ENCODE measurements at places on chromosomes 16 and 17.
A peak's percentile ranks its signal among the peaks of the same experiment; 100 is the strongest.

GRCh38 chr17:17892731-17893130 is 55.9 kb upstream of the SREBF1 start:
- no peak for DNase-seq

DNA sequence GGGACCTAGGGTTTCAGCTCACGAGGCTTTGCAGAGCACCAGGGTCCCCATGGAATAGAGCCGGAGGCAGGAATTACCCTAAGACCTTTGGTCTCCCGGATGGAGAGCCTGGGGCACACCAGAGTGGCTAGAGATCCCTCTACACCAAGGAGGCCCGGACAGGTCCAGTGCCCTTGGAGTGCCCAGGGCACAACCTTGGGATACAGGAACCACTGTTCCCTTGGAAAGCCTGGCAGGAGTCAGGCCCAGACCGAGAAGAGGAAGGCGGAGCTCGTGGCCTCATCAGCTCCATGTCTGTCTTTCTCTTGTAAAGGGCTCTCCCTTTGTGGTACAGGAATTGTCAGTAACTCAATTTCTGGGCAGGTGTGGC is 3.8 kb upstream of the DBNDD1 start:
- no peak for DNase-seq

- DNase-seq = peak; percentile 66
These were observed 17.9 kb downstream of the UTP4 start for GRCh38 chr16:69150146-69150865.

- no peak for DNase-seq
These were observed 18.3 kb downstream of the RARA start for GRCh38 chr17:40327244-40327729.

DNA sequence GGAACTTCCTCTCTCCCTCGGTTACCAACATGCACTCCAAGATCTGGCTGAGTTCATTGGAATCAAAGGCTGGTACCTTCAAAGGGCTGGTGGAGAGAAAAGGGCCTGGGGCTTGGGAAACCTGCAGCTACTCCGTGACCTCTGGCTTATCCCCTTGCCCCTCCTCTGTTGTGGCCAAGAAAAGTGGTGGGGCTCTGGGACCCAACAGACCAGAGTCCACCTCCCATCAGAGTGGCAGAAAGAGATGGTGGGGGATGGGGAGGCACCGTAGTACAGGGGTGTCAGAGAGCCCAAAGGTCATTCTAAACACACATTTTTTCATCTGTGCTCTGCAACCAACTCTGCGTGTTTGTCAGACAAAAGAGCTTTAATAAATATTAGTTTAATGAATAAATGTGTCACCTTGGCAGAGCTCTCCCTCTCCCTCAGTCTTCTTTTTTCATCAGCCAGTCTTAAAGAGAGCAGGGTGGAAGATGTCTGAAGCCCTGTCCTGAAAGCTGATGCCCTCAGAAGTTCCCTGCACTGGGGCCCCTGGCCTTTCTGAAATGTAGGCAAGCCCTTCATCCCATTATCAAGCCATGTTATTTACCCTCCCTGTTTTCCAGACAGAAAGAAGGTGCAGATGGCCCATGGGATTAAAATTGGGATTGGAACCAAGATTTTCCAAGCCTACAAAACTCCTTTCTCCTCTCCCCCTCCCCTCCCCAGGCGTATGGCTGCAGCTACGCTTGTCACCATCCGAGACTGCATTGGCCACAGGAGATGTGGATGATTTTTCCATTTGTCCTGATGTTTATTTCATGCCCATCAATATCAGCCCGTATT is 227.3 kb downstream of the CCDC182 start:
- no peak for DNase-seq

DNA sequence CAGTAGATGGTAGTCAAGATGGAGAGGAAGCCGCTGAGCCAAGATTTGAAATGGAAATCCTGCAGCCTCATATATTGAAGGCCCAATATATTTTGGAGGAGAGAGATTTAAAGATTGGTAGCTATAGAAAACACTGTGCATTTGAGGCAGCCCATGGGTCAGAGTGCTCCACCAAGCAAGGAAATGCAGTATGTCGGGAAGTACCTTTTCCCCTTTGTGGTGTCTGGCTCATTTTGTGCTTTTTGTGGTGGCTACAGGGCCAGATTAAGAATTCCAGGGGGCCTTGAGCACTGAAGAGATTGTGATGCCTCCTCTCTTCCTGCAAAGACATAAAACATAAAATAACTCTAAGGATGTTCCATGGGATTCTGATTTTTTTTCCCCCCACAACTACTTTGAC is 39.6 kb downstream of the CDRT15 start:
- DNase-seq = no peak

GRCh38 chr16:47904691-47905090 is 251.1 kb downstream of the ABCC12 start:
- DNase-seq = no peak

GRCh38 chr17:72527789-72528188 is 407.0 kb downstream of the SOX9 start:
- DNase-seq = no peak

DNA sequence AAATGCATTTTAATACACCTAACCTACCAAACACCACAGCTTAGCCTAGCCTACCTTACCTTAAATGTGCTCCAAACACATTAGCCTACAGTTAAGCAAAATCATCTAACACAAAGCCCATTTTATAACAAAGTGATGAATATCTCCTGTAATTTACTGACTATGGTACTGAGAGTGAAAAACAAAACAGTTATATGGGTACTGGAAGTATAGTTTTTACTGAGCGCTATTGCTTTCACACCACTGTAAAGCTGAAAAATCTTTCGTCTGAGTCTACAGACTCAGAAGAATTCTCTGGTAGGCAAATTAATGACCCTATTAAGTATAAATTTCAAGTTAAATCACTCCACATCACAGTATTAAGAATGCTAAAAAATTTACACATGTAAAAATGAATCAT is 3.5 kb downstream of the GRB2 start:
- no peak for DNase-seq

DNA sequence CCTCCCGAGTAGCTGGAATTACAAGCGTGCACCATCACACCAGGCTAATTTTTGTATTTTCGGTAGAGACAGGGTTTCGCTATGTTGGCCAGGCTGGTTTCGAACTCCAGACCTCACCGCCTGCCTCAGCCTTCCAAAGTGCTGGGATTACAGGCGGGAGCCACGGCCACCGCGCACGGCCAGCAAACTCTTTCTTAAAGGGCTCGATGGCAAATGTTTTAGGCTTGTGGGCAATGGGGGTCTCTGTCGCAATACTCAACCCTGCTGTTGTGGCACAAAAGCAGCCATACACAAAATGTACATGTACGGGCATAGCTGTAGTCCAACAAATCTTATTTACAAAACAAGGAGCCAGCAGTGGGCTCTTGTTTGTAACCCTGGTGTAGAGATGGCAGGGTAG is 18.4 kb downstream of the PARN start:
- DNase-seq = no peak

GRCh38 chr16:52529226-52529625 is 17.7 kb downstream of the TOX3 start:
- no peak for DNase-seq

GRCh38 chr17:992933-993332 is 4.0 kb upstream of the TIMM22 start:
- DNase-seq = no peak

DNA sequence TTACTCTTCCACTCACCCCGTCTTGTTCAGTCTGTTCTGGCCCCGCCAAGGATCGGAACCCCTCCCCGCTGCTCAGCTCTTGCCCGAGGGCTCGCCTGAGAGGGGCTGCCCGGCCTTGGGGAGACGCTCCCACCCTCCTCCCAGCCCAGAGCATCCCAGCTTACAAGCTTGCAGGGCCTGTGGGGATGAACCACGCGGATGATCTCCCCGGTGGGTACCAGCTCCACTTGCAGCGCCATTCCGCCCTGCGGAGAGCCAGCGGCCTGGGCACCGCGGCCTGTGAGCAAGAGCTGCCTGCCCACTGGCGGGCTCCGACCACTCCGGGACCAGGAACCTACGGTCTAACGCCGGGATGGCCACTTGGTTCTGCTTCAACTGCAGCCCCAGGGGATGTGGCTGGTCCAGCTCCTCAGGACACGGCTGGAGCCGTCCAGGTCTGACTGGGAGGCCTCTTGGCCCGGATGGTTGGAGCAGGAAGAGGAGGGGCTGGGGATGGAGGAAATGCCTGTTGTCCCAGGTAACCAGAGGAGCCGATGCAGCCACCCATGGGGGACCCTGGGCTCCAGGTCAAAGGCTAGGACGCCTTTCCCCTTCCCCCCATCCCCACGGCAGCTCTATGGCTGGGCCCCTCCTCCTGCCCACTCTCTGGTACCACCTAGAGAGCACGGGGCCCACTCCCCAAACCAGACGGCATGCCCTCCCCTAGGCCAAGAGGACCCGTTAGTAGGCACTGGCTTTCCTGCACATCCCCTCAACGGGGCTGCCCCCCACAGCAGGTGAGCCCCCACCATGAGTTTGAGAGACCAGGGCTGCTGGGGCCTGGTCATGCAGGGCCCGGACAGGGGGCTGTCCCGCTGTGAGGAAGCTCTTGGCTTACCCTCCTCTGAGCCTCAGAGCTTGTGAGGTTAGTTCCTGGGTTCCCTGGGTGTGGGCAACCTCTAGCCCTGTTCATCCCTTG is at the start of gene MYO1C:
TSS of gene MYO1C (minus strand) at position 438 of the 958 bp plus-strand sequence. CDS start at position 239, 199 bp downstream.
- DNase-seq = no peak

DNA sequence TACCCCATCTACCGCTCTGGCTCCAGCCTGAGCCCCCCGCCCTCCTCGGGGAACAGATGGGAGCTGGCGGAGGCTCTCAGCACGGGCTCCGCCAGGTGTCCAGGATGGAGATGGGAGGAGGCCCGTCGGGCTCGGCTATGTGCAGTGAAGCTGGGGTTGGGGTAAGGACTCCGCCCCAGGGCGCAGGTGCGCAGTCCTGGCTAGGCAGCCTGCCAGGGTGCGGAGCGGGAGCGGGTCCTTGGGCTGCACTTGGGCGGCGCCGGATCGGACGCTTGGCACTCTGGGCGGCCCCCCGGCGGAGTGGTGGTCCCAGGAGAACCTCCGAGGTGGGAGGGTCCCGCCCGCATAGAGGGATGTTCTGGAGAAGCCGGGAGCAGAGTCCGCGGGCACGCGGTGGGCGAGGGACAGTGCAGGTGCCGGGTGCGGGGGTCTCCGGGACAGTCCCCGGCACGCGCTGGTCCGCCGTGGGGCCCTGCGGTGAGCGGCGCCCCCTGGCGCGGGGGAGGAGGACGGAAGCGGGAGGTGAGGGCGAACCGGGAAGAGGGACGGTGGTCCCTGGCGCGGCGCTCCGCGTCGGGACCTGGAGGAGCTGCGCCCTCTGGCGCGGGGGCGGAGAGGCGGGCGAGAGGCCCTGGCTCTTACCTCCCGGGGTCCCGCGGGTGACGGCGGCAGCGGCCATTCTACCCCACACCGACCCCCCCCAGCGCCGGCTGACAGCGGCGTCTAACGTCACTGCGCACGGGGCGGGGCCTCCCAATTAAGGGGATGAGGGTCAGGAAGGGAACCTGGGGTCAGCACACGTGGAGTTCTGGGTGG is at the start of gene CAMTA2:
TSS of gene CAMTA2 (minus strand) at position 725 of the 816 bp plus-strand sequence. CDS start 1,453 bp downstream, outside the sequence.
- DNase-seq = peak; percentile 85

DNA sequence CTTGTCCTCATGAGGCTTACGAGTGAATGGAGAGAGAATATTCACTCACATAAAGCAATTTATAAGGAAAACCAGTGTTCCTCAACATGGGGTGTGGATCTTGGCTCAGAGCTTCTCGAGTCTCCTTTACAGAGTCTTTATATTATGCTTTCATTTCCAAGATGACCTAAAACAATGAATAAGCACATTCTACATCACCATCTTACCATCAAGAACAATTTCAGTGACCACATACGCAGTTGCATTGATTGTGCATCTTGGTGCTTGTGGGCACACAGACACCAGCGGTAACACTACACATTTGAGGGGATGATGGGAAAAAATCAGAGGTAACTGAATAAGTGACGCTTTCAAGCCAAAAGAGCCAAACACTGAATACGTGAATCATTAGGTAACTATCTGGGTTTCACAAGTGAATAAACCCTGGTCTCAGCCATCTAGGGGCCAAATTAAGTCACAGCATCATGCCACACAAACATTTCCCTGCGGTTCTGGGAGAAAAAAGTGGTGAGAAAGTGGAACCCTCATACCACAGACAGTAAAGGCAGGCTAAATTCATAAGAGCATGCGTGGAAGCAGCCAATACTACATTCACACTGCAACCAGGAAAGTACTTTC is 9.4 kb downstream of the CWC25 start:
- no peak for DNase-seq

DNA sequence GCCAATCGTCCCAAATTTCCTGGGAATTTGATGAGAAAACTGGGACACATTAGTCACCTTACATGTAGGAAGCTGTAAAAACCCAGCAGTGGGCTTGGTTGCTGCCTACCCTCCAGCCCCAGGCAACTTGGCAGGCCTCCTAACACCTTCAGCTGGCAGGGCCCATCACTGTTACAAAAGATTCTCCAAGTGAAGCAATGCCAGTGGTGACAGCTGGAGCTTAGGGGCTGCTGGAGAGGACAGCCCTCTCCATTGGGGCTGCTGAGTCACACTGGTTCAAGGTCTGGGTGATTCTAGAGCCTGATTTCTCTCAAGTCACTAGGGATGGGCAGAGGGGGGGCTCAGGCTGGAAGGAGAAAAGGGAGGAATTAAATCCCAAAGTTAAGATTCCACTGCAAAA is 180.6 kb downstream of the COPRS start:
- DNase-seq = no peak

GRCh38 chr16:85258629-85259028 is 146.4 kb upstream of the CIBAR2 start:
- no peak for DNase-seq

- DNase-seq = no peak
These were observed 34.7 kb upstream of the POLR3E start for GRCh38 chr16:22262460-22262859.

GRCh38 chr17:29836643-29837042 is 93.4 kb downstream of the SSH2 start:
- DNase-seq = no peak

GRCh38 chr17:40996829-40997228 is 2.9 kb upstream of the KRTAP3-3 start:
- no peak for DNase-seq

Measured in naive thymus-derived CD4-positive, alpha-beta T cell (primary cell).